ENCODE measurements at places on chromosomes 3 and 15.

GRCh38 chr3:186757214-186757613, 26.2 kb upstream of the EIF4A2 start:
- no peak for DNase-seq
- no peaks in the 10 kb centered on the region for H3K36me3 ChIP-seq
- peaks cover 9% of the 10 kb centered on the region for H3K27me3 ChIP-seq
- no peak overlapping the region for H3K27ac ChIP-seq

DNA sequence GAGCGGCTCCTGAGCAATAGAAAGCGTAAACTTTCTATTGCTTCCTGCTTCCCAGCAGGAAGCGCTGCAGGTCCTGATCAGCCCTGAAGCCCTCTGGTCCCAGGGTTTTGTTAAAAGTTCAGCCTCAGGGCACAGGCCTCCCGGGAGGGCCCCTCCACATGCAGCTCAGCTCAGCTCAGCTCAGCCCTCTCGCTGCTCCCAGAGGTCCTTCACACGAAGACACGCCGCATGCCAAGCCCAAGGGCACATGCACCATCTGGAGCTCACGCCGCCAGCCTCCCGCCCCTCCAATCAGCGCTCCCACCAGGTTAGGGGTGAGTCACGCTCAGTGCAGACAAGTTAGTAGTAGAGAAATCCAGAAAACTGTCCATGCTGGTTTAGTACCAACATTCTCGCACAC, 12.7 kb downstream of the TKT start:
- H3K4me1 ChIP-seq: no peaks in the 10 kb centered on the region
- no peaks in the 10 kb centered on the region for H3K27me3 ChIP-seq
- DNase-seq: no peak
- H3K27ac ChIP-seq: no peak overlapping the region
- peaks cover 77% of the 10 kb centered on the region for H3K36me3 ChIP-seq

DNA sequence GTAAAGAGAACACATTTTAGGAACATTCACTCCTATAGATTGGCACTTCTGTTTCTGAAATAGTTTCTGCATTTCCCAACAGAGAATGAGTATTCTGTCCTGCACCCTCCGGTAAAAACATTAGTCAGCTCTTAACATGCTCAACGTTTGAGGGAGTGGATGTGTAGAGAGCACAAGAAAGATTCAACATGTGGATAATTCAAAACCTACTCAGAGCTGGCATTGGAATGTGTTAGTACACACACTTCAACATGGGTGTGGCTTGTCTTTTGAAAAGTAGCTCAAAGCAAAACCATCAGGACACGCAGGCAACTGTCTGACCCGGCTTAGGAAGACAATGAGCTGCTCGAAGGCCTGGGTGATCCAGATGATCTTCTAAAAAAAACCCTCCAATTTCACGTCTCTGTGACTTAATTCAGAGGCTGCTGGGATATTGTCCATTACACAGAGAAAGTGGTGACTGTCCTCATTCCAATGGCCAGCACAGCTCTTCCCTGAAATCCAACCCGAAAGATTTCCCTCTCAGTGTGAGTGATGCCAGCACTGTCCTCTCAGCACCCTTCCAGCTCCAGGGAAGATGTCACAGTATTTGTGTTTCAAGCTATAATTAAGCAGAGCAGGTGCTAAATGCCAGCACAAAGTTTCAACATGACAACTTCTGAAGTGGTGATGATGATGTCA, 18.1 kb downstream of the FBN1 start:
- H3K27ac ChIP-seq: no peak overlapping the region
- H3K36me3 ChIP-seq: no peaks in the 10 kb centered on the region
- no peaks in the 10 kb centered on the region for H3K27me3 ChIP-seq
- DNase-seq: no peak

DNA sequence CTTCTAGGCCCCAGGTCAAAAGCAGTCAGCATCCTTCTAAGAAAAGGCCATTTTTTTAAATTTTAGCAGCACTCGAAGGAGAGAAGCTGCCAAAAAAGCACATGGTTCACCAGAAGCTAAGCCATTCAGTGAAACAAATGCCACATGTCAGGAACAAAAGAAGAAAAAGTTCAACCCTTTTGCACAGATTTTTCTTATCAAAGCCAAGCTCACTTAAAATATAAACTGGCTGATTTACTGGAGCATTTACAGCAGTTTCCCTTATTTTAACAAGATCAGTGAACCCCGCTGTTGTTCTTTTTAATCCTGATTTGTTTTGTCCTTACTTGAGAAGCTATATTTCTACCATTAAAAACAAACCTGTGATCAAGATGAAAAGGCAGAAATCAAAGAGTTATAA, 46.5 kb upstream of the SYNPR start:
- no peaks in the 10 kb centered on the region for H3K27me3 ChIP-seq
- no peak overlapping the region for H3K4me3 ChIP-seq
- no peaks in the 10 kb centered on the region for H3K4me1 ChIP-seq
- no peaks in the 10 kb centered on the region for H3K36me3 ChIP-seq

DNA sequence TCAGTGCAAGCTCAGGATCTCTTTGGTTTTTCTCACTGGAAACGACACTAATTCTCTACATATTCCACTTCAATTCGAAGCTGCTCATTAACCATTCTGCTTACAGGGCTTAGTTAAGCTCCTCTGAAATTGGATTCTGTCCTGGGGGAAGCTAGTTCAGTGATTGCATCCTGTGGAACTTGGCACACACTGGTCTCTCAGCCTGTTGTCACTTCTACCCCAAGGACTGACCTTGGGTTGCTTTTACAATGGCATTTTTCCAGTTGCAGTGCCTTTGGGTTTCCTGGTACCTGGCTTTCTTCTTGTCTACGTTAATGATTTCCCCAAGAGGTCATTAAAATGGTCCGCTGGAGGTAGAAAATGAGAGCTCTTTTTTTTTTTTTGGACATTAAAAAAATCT, 33.3 kb upstream of the GABRB3 start:
- H3K4me1 ChIP-seq: no peaks in the 10 kb centered on the region
- no peaks in the 10 kb centered on the region for H3K27me3 ChIP-seq
- no peaks in the 10 kb centered on the region for H3K36me3 ChIP-seq
- no peak for DNase-seq
- H3K27ac ChIP-seq: no peak overlapping the region

DNA sequence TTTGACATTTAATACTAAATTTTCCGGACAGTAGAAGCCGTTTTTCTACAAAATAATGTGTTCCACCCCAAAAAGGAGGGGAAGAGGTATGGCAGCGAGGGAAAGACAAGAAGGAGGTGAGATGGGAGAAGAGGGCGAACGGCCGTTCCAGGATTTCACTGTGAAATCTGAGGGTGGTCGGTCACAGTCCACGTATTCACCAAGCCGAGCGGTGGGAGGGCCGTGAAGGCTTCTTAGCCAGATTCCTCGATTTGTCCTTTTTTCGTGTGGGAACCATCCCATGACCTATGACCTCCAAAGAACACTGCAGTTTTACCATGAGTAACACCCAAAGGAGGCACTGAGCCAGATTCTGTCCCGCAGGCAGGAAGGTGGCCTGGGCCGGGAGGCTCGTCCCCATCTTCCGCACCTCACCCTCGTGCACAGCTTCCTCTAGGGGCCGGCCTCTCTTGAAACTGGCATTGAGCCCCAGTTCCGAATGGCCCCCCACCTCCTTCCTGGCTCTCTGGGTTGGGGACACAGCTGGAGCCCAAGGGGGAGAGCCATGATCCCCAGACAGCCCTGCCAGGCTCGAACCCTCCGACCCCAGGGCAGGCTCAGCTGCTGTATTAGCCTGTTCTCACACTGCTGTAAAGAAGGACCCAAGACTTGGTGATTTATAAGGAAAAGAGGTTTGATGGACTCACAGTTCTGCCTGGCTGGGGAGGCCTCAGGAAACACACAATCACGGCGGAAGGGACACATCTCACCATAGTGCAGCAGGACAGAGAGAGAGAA, 23.7 kb downstream of the XXYLT1 start:
- H3K4me1 ChIP-seq: no peaks in the 10 kb centered on the region
- no peak overlapping the region for H3K4me3 ChIP-seq
- no peaks in the 10 kb centered on the region for H3K27me3 ChIP-seq
